ENCODE measurements at places on chromosomes 1 and 21. TPM values are rescaled to one million over a fixed set of nuclear protein-coding genes. Genes with fewer than 3 reads are reported as not detected.

DNA sequence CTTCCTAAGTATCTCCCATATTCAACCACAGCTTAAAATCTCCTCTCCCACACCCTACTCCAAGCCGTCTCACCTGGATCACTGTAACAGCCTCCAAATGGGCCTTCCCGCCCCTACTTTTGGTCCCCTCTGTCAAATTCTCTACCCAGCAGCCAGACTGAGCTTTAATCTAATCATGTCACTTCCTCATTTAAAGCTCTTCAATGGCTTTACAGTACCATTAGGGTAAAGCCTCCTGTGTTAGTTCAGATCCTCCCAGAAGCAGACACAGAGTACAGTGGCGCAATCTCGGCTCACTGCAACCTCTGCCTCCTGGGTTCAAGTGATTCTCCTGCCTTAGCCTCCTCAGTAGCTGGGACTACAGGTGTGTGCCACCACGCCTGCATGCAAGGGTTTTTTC is 46.8 kb upstream of the PSEN2 start:
- no peak for DNase-seq
- no peaks in the 10 kb centered on the region for H3K27me3 ChIP-seq
- no peak overlapping the region for H3K4me3 ChIP-seq
- no peaks in the 10 kb centered on the region for H3K36me3 ChIP-seq
- H3K27ac ChIP-seq, result no peak overlapping the region

- peaks cover 12% of the 10 kb centered on the region for H3K4me1 ChIP-seq
- H3K36me3 ChIP-seq, result no peaks in the 10 kb centered on the region
- DNase-seq, result no peak
- H3K27ac ChIP-seq, result no peak overlapping the region
- H3K4me3 ChIP-seq, result no peak overlapping the region
Observed at GRCh38 chr1:1988061-1988945, 15.3 kb downstream of the CFAP74 start.

GRCh38 chr1:153526132-153526543 is 9.7 kb downstream of the S100A6 start:
- no peaks in the 10 kb centered on the region for H3K36me3 ChIP-seq
- peaks cover 15% of the 10 kb centered on the region for H3K4me1 ChIP-seq
- H3K4me3 ChIP-seq, result no peak overlapping the region
- no peaks in the 10 kb centered on the region for H3K27me3 ChIP-seq
- H3K27ac ChIP-seq, result no peak overlapping the region

GRCh38 chr1:224173523-224173922 is 9.5 kb upstream of the DEGS1 start:
- no peak for DNase-seq
- H3K4me1 ChIP-seq, result peaks cover 8% of the 10 kb centered on the region
- no peak overlapping the region for H3K27ac ChIP-seq
- no peaks in the 10 kb centered on the region for H3K36me3 ChIP-seq

DNA sequence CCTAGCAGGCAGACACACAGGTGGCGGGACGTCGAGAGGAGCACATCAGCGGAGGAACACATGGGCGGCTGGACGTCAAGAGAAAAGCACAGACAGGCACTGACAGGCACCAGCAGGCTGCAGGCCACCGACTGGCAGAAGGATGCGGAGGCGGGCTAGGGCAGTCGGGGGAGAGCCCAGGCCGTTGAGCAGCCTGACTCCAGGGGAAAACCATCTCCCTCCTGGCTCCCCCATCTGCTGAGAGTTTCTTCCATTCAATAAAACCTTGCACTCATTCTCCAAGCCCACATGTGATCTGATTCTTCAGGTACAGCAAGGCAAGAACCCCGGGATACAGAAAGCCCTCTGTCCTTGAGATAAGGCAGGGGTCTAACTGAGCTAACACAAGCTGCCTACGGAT is 25.5 kb downstream of the B3GALT5 start:
- no peaks in the 10 kb centered on the region for H3K27me3 ChIP-seq
- H3K4me1 ChIP-seq, result no peaks in the 10 kb centered on the region
- H3K4me3 ChIP-seq, result no peak overlapping the region
- H3K27ac ChIP-seq, result no peak overlapping the region
- H3K36me3 ChIP-seq, result no peaks in the 10 kb centered on the region

GRCh38 chr21:26159869-26160268 is 10.7 kb downstream of the APP start:
- no peak overlapping the region for H3K4me3 ChIP-seq
- no peaks in the 10 kb centered on the region for H3K27me3 ChIP-seq
- no peaks in the 10 kb centered on the region for H3K36me3 ChIP-seq
- DNase-seq, result no peak

DNA sequence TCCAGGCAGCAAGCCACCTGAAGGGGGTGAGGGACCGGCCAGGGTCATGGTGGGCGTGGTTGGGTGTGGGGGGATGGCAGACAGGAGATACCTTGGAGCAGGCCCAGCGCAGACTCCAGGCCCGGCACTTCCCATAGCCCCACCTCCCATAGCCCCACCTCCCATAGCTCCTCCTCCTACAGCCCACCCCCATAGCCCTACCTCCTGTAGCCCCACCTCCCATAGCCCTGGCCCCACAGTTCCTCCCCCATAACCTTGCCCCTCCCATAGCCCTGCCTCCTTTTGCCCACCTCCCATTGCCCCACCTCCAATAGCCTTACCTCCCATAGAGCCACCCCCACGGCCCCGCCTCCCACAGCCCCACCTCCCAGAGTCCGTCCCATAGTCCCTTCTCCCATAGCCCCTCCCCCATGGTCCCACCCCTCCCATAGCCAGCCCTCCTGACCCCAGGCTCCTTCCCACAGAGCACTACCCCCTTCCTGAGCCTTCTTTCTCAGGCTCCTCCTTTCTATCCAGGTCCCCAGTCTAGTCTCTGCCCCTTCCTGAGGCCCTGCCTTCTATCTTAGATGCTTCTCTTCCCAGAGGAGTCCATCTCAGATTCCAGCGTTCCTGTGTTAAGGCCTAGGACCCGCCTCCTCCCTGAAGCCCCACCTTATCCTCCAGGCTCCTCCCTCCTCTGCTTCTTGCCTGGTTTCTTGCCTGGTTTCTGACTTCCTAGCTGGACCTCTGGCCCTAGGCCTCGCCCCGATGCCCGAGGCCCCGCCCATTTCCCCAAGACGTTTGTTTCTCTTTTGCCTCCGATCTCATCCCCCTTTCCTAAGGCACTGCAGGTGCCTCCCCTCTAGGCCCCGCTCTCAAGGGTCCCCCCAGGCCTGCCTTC is 46.8 kb downstream of the PTPRU start:
- no peak overlapping the region for H3K27ac ChIP-seq
- DNase-seq, result no peak
- H3K4me3 ChIP-seq, result no peak overlapping the region
- H3K4me1 ChIP-seq, result no peaks in the 10 kb centered on the region
- peaks cover 3% of the 10 kb centered on the region for H3K36me3 ChIP-seq

- no peak overlapping the region for H3K4me3 ChIP-seq
- H3K4me1 ChIP-seq, result no peaks in the 10 kb centered on the region
- no peaks in the 10 kb centered on the region for H3K27me3 ChIP-seq
- H3K36me3 ChIP-seq, result no peaks in the 10 kb centered on the region
- H3K27ac ChIP-seq, result no peak overlapping the region
Observed at GRCh38 chr1:211724687-211725196, 49.3 kb upstream of the NEK2 start.

DNA sequence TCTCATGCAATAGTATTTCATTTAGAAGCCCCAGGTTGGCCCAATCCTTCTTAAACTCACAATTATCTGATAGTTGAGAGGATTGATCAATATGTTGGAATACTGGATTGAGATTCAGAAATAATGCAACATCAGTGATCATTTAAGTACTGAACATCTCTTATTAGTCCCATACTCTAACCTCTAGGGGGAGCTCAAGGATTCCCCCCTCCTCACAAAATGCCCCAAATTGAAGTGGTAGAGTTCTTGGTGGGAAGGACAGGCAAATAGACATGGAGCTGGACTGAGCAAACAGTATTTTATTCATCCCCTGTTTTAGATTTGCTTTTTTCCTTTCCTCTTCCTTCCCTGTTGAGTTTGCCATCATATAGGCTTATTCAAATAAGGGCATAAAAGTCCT is 62.8 kb downstream of the NGF start:
- H3K27me3 ChIP-seq, result no peaks in the 10 kb centered on the region
- DNase-seq, result no peak
- no peaks in the 10 kb centered on the region for H3K36me3 ChIP-seq
- no peak overlapping the region for H3K4me3 ChIP-seq

The UBL4B gene
- total RNA-seq, result not detected

The AADACL3 gene
- total RNA-seq, result not detected

The NBPF4 gene
- not detected for total RNA-seq

The KMO gene
- total RNA-seq, result 0.55 TPM

The CACHD1 gene
- 2.4 TPM for total RNA-seq

The LRRC38 gene
- 2.6 TPM for total RNA-seq

Data from heart right ventricle (tissue), 16 donors.